Activated CD4-positive, alpha-beta T cell treated with anti-CD3 and anti-CD28 coated beads, Interleukin-2, Interleukin-4, amounts not matched to agents 100 ng/mL and 50 ng/mL, durations not matched to agents 16 hours and 8 hours (primary cell): ENCODE measurements at places on chromosomes 6 and 20.
A peak's percentile ranks its signal among the peaks of the same experiment; 100 is the strongest.

DNA sequence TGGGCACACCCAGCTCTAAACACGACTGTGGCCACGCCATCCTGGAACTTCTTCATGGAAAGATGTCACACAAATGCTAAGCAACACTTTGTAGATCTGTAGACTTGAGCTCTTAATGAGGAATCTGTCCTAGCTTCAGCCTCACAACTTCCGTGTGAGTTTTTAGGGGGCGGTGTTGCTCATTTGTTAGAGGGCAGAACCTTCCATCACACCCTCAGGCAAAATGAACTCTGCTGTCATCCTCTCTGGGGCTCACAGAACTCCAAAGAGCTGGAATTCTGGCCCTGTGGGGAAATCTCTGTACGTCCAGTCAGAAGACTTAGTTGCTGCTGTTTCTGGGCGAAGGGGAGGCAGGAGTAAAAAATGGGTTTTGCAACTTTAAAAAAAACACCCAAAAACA is 49.8 kb downstream of the NRN1 start:
- DNase-seq, result no peak

DNA sequence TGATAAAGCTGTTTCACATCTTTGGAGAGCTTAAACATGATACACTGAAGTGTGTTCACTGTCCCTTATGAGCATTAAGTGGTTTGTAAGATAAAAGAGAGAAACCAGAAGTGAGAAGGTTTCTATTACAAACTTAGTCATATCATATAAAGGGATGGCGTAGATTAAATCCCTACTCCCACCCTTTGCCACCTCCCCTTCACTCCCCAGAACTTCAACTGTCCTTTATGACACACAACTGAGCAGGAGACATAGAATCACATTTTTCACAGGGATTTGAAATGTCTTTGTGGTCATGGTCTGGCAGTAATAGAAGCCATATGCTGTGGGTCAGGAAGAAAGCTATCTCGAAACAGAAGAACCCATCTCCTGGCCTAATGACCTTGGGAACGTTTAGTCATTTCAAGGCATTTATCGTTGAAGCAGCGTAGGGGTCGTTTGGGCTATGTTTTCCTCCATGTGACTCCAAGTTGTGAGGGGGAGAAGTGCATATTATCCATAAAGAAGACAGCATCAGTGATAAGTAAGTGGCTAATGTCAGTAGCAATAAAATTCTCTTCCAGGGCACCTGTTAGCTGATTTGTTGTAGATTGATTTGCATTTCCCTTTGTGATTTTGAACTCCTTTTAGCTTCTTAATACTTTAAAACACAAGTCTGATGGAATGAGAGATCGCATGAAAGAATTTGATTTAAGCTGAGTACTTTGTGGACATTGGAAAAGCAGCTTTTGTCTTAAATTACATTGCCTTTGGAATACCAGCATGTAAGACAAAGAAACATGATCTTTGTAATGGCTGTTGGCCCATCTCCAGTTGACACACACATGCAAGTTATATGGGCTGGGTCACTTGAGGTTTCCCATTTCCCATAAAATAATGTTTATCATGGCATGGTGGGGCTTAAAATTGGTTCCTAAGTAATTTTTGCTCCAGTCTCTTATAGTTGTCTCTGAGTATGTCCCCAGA is 501.5 kb upstream of the FLRT3 start:
- no peak for DNase-seq

GRCh38 chr6:116550796-116551195 is 2.8 kb upstream of the CALHM4 start:
- DNase-seq, result no peak

DNA sequence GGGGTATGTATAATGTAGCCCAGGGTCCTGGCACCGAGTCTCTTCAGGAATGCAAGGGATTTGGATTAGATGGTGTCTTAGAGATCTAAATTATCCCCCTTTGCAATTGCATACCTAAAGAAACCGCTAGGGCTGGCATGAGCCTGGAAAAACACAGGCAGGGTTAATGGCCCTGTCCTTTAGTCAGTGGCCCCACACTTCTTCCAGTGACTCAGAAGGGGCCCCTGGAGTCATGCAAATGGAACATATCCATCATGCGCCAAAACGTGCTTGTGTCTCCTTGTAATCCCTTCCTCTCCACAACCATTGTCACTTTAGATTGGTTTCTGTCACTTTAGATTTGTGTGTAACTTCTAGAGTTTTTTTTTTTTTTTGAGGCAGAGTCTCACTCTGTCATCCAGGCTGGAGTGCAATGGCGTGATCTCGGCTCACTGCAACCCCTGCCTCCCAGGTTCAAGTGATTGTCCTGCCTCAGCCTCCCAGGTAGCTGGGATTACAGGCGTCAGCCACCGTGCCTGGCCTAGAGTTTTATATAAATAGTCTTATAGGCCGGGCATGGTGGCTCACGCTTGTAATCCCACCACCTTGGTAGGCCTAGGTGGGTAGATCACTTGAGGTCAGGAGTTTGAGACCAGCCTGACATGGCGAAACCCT is 8.7 kb upstream of the MYBL2 start:
- DNase-seq, result peak; percentile 30

DNA sequence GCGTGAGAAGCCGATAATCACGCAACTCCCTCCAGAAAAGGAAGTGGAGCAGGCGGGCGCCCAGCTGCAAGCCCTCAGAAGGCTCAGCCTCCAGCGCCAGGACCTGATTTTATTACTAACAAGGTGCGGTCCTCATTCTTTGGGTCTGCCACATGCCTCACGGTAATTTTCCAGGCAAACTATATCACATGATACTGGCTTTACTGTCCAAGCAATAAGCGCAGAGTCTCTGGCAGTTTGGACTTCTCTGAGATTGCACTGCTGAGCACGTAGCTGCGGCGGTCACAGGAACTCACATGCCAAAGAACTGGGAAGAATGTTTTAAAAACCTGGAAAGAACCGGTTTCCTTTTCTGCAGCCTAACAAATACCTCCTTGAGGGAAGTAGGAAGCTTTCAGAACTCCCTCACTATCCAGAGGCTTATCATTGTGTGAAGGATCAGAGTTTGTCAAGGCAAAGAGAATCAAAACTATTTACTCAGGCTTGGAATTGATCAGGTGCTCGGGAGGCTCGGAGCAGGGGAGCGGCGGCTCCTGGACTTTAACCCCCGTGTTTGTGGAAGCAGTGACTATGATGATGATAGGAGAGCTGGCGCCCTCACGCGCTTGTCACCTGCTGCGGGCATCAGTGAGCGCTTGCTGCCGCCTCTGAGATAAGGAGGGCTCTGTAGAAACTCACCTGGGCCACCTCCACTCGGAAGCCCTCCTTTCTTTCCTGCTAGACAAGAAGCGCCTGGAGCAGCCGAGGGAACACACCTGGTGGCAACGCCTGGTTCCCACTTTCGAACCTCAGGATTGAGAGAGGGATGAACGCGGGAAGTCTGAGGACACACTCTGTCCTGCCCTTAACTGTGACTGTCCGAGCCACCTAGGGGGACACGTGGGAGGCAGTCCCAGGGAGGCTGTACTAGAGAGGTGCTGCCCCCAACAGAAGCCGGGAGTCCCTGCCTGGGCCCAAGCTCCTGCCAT is 27.2 kb upstream of the SYNJ2 start:
- DNase-seq, result no peak

DNA sequence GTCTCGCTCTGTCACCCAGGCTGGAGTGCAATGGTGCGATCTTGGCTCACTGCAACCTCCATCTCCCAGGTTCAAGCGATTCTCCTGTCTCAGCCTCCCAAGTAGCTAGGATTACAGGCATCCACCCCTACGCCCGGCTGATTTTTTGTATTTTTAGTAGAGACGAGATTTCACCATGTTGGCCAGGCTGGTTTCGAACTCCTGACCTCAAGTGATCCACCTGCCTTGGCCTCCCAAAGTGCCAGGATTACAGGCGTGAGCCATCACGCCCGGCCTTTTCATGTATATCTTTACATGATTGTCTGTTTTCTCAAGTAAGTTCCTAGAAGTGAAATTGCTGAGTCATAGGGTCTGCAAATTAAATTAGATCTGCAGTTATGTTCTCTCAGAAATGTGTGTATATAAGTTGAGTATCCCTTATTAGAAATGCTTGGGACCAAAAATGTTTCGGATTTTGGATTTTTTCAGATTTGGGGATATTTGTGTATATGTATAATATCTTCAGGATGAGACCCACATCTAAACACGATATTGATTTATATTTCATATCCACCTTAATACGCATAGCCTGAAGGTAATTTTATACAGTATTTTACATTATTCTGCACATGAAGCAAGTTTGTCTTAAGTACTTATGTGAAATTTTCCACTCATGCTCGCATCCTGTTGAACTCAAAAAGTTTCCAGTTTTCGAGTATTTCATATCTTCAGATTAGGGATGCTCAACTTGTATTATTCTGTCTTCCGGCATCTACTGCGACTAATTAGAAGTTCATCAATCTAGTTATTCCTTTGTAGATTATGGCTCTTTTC is 40.4 kb downstream of the TAB2 start:
- no peak for DNase-seq

- no peak for DNase-seq
Measured at GRCh38 chr6:149230712-149231460, 86.6 kb upstream of the TAB2 start.

- no peak for DNase-seq
Measured at GRCh38 chr20:43379239-43379917, 78.3 kb upstream of the SRSF6 start.

DNA sequence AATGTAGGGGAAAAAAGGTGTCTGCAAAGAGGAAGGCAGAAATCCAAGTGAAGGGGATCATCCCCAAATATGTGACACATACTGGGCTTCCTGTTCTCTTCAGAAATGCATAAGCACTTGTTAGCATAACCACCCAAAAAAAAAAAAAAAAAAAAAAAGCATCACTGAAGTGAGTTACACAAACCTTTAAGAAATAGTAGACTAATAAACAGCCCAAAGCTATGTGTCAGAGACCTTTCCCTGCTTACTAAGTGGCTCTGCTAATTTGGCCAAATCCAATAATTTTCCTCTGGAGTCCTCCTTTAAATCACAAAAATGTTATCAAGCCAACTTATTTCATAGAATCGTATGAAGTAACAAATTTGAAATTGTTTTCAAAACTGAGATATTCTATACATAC is 7.5 kb upstream of the DST start:
- no peak for DNase-seq

GRCh38 chr20:58636983-58637421 is 14.1 kb upstream of the STX16 start:
- DNase-seq, result no peak

GRCh38 chr20:623704-624103 is 13.6 kb upstream of the TCF15 start:
- DNase-seq, result no peak

DNA sequence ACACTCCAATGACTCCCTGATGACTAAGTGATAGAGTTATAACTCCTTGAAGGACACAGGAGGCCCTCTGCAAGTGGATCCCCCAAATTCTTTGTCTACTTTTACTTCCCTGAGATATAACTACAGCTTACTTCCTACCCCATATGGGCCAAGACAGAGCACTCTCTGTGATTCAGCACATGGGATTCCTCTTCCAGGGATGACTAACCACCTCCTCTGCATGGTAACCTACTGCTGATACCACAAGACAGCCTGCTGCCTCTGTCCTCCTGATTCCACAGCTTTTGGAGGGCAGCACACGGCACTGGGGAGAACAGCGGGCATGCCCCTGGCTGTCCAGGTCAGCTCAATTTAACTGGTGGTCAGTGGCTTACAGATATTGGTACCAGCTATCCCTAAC is 675.7 kb upstream of the AGPAT4 start:
- no peak for DNase-seq

- no peak for DNase-seq
Measured at GRCh38 chr20:23451956-23452487, 654 bp downstream of the CST11 start.

GRCh38 chr6:160055378-160055777 is 66.2 kb upstream of the SLC22A1 start:
- no peak for DNase-seq

DNA sequence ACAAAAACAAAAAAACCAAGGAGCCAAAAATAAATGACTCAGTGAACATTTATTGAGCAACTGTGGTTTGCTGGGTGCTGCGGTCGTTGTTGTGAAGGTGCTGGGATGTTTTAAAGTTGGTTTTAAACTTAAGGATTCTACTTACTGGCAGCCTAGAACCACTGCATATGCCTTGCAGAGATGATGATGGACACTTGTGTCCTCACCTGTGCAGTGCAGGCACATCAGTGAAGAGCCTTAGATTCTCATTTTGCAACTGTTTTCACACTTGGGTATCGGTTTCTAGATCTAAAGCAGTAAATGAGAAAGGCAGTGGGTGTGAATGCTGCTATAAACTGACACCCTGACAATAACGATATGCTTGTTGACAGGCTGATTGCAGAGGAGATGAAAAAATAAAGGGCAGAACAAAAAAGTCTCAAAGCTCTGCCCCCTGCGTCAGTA is 68.8 kb downstream of the UTRN start:
- peak; percentile 82 for DNase-seq

DNA sequence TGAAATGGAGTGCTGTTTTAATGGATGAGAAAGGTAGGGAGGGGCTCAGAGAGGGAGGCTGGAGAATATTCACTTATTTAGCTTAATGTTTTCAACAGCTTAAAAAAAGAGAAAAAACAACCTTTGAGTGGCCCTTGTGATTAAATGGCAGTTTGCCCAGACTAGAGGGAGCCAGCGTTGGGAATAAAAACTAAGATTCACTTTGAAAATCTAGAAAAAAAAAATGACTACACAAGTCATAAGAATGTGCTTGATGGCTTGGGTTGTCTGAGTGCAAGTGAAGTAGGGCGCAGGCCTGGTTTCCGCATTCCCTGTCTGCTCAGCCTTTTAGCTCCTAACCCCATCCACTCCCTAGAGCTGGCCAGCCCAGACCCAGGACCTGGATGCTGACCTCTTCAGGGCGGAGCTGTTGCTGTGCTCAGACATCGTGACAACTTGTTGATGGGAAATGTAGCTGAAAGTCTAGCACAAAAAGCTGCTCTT is 28.9 kb downstream of the UTRN start:
- DNase-seq, result no peak

- no peak for DNase-seq
Measured at GRCh38 chr6:128464790-128465189, 55.6 kb downstream of the PTPRK start.

- DNase-seq, result no peak
Measured at GRCh38 chr20:20343932-20344331, 24.0 kb upstream of the INSM1 start.

GRCh38 chr6:33384581-33385020 is 7.0 kb upstream of the KIFC1 start:
- DNase-seq, result no peak
